ENCODE measurements at places on chromosomes 11 and 22.

- DNase-seq = no peak
Observed at GRCh38 chr11:113189909-113190667, 124.3 kb upstream of the TTC12 start.

DNA sequence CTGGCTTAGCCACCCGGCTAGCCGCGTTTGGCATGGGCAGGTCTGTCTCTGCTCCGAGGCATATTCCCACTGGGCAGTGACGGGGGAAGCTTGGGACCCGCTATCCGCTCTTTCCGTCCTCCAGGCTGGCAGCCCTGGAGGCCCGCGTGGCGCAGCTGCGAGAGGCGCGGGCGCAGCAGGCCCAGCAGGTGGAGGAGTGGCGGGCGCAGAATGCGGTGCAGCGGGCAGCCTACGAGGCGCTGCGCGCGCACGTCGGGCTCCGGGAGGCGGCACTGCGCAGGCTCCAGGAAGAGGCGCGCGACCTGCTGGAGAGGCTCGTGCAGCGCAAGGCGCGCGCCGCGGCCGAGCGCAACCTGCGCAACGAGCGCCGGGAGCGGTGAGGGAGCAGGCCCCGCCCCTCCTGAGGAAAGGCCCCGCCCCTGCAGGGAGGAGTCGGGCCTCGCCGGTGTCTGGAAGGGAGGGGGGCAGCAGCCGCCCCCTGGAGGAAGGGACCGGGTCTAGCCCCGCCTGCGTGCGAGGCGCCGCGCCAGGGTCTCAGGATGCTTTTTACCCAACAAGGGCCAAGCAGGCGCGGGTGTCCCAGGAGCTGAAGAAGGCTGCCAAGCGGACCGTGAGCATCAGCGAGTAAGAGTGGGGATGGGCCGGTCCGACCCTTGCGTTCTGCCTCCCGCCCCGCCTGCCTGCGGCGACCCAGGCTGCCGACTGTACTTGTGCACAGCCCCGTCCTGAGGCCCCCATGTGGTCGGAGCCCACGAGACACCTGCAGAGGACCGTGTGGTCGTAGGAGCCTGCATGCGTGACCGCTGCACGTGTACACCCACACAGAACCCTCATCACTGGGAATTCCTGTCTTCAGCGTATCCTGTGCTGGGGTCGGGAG lies 7.9 kb downstream of the ATG16L2 start:
- peak; percentile 83 for DNase-seq

- DNase-seq = peak; percentile 4
Observed at GRCh38 chr11:2310073-2310785, 8.4 kb downstream of the TSPAN32 start.

- no peak for DNase-seq
Observed at GRCh38 chr11:95650276-95650675, 139.3 kb downstream of the FAM76B start.

DNA sequence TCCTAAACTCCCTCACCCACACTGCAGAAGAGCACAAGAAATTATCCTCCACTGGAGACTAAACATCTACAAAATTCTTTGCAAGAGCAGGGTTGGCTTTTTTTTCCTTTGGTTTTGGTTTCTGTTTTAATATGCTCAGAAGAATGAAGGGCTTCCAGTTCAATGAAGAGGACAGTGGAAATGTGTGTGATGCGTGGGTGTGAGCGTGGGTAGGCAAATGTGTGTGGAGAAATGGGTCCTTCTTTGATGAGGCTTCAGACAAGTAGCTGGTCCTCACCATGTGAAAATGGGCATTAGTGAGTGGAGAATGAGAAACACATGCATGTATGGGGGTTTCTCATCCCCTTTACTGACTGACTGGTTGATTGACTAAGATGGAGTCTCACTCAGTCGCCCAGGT lies 263.3 kb upstream of the SYN3 start:
- DNase-seq = no peak

DNA sequence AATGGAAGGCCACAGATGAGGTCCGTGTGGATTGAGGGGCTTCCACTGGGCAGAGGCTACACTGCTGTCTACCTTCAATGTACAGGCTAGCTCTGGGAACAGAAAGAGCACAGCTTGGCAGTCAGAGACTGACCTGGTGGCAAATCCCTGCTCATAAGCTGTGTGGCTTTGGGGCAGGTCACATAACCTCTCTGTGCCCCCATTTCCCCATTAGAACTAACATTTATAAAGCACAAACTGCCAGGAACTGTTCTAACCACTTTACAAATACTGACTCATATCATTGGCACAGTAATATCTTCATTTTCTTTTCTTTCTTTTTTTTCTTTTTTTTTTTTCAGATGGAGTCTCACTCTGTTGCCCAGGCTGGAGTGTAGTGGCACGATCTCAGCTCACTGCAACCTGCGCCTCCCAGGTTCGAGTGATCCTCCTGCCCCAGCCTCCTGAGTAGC lies 3.1 kb downstream of the FOSL1 start:
- DNase-seq = no peak

GRCh38 chr22:17924735-17925364 lies 99.5 kb downstream of the MICAL3 start:
- no peak for DNase-seq

GRCh38 chr11:34653031-34653430 lies 32.1 kb downstream of the EHF start:
- DNase-seq = no peak

GRCh38 chr11:95305705-95306104 lies 74.7 kb upstream of the SESN3 start:
- DNase-seq = no peak

Measured in T-helper 17 cell (primary cell).